Hippocampal formation (tissue), 2 donors: ENCODE measurements at places on chromosomes 13 and 19.

GRCh38 chr19:7988307-7988706, 17.1 kb downstream of the ELAVL1 start:
- DNase-seq, result no peak

DNA sequence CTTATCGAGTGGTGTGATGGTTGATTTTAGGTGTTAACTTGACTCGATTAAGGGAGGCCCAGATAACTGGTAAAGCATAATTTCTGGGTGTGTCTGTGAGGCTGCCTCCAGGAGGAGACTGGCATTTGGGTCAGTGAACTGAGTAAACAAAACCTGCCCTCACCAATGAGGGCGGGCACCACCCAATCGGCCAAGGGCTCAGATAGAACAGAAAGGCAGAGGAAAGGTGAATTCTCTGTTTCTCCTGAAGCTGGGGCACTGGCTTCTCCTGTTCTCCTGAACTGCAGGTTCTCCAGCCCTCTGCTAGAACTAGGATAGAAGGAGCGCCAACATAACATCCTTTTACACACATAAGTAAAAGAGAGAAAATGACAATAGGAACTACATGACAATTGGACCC, 35.1 kb downstream of the ESD start:
- DNase-seq, result no peak

GRCh38 chr13:41582027-41582463, 124.7 kb downstream of the RGCC start:
- DNase-seq, result no peak

GRCh38 chr19:2974342-2975041, 2.9 kb upstream of the TLE6 start:
- DNase-seq, result no peak

DNA sequence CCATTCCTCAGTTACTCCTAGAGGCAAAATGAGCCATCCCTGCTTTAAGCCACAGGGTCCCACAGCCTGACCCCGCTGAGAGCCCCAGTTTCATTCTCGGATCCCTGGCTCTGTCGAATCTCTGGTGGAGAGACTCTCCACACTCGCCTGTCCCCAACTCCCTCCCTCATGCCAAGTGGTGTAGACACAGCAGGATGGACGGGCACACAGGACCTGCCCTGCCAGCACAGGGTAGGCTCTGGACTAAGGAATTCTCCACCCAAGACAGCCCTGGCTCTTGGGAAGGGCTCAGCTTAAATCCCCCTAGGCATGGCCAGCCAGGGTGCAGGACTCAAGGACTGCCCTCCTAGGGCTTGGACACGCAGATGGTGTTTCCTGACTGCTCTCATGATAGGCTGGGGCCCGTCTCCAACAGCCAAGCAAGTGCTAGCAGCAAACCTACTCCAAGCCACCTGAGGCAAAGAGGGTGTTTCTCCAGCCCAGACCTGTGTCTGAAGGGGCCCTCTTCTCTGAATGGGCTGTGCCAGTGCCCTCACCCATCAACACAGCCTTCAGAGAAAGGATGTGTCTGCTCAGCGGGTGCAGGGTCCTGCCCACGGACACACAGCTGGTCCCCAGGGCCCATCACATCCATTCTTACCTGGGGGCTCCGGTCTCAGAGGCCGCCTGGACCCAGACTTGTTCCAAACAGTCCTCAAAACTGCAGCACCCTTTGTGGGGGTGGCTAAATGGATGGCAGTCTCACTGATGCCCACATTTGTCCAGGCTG, 65.3 kb downstream of the PEPD start:
- DNase-seq, result no peak

DNA sequence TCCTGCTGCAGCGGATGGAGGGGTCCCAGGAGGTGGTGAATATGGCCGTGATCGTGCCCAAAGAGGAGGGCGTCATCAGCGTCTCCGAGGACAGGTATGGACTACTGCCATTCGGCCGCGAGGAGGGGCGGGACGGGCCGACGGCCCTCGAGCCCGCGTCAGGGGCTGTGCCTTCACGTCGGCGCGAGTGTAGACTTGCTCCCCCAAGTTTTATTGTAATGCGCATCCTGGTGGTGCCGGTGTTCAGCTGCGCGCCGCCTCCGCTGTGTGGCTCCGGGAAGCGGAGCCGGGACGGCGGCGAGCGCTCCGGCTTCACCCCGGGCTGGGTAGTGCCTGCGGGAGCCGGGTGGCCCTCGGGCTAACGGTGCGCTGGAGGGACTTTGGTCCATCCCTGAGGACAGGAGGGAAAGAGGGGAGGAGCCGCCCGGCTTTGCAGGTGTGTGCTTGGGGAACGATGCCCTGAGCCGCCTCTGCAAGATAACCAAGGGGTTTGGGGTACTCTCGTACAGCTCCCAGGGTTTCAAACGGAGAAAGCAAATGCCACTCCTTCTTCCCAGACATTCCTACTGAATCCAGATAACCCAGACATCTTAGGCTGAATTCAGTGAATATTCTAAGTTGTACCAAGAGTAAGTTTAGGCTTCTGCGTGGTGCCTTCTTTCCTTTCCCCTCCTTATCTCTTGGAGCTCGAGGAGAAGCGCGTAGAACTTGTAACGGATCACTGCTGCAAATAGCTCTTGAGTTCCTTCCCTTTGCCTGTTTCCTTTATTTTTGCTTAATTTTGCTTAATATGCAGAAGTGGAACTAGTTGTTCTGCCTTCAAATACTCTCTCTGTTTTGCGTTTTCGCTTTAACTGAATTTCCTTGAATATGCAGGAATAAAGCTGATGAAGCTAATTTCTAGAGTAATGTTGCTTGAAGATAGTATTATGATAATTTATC, 740 bp downstream of the WDFY2 start:
- peak; percentile 32 for DNase-seq

DNA sequence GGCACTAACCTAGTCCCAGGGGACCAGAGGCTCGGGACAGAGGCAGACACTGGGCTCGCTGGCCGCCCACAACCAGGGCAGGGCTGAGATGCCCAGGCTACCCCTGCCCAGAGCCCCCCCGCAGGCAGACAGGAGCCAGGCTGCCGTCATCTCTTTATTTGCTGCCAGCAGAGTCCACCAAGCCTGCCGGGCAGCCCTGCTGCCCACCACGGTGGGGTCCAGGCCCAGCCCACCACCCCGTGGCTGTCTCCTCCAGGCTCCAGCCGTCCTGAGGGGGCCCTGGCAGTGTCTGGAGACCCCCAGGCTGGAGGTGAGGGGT, 5.0 kb downstream of the TEKTIP1 start:
- no peak for DNase-seq

- DNase-seq, result no peak
Observed at GRCh38 chr19:34556488-34556887, 74.9 kb downstream of the WTIP start.

GRCh38 chr13:39210961-39211534, 172.8 kb downstream of the NHLRC3 start:
- no peak for DNase-seq
